ENCODE measurements at places on chromosomes 16 and 17.

DNA sequence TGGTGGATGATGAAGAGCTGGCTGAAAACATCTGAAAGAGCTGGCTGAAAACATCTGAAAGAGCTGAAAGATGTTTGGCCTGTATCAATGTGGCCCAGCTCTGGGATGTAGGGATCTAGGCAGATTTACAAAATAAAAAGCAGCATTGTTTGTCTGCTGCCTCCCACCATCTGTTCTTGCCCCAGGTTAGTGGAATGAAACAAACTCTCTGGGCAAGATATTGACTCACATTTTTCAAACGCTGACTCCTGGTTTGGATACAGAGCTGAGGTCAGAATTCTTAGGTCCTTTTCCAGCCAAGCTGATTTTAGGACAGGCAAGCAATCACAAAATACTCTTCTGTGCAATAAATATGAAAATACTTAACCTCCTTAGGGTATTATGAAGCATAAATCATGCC, 139.0 kb downstream of the STX8 start:
- no peak for DNase-seq

- DNase-seq = no peak
Observed at GRCh38 chr17:16908273-16908672, 63.6 kb downstream of the TNFRSF13B start.

DNA sequence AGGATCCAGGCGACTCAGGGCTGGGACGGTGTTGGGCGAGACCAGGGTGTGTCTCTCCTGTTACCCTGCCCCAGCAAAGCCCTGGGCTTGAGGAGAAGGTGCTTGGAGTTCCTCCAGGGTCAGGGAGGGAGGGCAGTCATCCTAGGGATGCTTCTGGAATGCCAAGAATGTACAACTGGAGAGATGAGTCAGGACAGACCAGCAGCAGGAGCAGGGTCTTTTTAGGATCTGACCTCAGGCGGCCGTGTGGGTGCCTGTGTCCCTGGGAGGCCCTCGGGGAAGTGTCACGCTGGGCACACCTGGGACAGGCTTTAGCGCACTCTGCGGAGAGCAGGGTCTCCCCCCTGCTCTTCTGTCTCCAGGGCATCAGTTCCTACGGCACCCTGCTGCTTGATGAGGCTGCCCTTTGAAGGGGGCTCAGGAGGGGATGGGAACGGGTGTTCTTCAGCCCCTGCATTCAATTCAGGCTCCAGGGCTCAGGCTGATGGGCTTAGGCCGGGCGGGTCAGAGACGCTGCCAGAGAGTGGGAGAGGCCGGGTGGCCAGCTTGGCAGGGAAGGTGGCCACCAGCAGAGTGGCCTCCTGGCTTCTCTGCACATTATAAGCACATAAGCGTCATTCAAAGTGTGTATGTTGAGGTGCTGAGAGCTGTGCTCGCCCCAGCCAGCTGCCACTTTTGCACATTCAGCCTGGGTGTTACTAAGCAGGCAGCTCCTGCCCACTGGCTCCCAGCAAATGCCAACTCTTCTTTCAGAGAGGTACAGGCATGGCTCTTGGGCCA, 8.4 kb upstream of the MTSS2 start:
- peak; percentile 93 for DNase-seq

- DNase-seq = no peak
Observed at GRCh38 chr17:62966426-62967204, 580 bp downstream of the TANC2 start.

DNA sequence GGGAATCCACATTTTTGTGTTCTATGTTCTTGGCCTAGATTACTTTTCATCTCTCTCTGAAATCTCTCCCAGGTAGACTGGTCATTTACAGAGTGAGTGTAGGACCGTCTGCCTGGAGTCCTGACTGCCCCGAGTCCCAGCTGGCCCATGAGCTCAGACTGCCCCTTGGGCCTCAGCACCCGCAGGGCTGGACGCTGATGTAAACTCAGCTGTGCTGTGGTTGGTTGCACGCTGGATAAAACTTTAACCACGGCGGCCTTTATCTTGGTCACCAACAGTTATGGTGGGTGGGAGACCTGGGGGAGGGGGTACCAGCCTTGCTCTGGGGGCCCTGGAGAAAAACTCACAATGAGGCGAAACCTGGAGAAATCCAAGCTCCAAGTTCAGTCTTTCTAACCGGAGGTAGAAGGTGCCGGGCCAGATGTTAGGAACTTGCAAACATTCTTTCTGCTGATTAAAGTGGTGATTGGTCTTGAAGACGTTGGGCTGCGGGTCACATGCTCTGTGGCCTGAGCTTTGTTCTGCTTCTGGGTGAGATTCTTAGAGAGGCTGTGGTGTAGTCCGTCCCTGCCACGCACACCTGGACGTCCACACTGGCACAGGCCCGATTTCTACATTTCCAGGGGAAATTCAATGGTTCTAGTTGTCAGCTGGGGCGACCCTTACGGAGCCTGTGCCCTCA, 6.9 kb downstream of the METRNL start:
- DNase-seq = no peak

- peak; percentile 18 for DNase-seq
Observed at GRCh38 chr16:57106767-57107166, 14.4 kb downstream of the CPNE2 start.

- no peak for DNase-seq
Observed at GRCh38 chr16:49048557-49048956, 233.1 kb downstream of the CBLN1 start.

DNA sequence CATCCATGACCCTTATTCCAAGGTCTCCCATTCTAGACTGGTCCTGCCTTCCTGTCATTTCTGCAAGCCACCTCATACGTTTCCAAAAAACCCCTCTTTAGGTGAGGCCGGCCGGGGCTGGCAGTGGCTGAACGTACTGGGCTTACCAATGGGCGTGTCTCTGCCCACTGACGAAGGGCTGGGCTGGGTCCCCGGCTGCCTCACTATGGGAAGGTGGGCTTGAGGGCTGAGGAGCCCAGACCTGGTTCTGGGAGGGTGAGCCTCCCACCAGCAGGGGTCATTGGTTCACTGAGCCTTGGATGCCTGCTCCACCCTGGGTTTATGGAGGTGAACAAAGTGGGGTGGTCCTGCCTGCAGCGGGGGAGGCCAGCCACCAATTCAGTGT, 19.9 kb downstream of the KDM8 start:
- DNase-seq = no peak

- DNase-seq = no peak
Observed at GRCh38 chr16:63312346-63312745, 1276.1 kb upstream of the CDH8 start.

GRCh38 chr17:72465191-72466024, 344.6 kb downstream of the SOX9 start:
- DNase-seq = peak; percentile 70

DNA sequence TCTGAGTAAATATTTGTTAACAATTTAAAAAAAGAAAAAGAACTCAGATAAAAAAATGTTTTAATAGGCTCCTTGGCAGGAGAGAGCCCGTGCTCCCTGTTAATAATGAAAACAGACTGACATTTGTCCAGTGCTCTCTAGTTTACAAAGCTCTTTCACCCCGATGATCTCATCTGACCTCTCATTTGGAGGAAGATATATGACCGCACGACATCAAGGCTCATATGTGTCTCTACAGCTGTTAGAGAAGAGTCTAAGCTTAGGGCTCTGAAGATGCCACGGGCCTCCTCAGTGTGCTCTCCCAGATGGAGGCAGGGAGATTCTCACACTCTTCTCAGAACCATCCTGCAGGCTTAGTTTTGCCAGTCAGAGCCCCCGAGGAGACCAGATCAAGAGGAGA, 280.8 kb upstream of the IRX5 start:
- DNase-seq = no peak

DNA sequence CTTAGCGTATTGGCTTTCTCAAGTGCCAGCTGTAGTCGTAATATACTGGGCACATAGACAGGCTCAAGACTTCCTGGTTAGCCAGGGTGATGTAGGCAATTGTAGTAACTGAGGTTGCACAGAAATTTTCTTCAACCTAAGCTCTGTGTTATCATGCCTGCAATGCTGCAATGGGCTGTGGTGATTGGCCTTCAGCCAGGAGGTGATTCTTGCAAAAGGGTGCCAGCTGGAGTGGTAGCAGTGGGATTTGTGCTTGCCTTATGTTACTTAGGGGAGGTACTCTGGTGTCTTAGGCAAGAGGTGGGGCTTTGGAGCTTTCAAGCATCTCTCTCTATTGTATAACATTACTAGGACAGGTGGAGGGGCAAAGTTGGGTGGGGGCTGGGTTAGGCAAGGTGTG, 495.1 kb downstream of the CDH11 start:
- no peak for DNase-seq

- DNase-seq = no peak
Observed at GRCh38 chr16:62940569-62940968, 904.3 kb upstream of the CDH8 start.

DNA sequence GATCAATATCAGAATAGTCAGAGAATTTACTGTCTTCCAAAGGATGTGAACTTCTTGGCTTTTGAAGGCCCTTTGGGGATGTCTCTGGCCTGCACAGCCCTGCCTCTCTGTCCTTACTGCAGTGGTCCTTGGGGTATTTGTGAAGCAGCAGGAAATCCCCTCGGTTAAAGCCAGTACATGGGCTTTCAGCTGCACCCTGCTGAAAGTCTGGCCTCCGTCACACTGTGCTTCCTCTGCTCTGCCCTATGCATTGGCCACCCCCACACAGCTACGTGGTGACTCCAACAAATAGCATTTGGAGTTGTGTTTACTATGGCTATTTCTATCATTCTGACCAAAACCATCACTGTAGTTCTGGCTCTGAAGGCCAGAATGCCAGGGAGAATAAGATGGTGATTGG, 21.2 kb downstream of the SYCE1L start:
- DNase-seq = no peak

Data from fibroblast of skin of scalp (primary cell).